ENCODE measurements at places on chromosomes 6 and 20.
A peak's percentile ranks its signal among the peaks of the same experiment; 100 is the strongest.

- DNase-seq, result peak; percentile 14
Measured at GRCh38 chr6:11208267-11208666, 24.2 kb downstream of the NEDD9 start.

- DNase-seq, result no peak
Measured at GRCh38 chr20:59154317-59155013, 9.2 kb upstream of the ZNF831 start.

DNA sequence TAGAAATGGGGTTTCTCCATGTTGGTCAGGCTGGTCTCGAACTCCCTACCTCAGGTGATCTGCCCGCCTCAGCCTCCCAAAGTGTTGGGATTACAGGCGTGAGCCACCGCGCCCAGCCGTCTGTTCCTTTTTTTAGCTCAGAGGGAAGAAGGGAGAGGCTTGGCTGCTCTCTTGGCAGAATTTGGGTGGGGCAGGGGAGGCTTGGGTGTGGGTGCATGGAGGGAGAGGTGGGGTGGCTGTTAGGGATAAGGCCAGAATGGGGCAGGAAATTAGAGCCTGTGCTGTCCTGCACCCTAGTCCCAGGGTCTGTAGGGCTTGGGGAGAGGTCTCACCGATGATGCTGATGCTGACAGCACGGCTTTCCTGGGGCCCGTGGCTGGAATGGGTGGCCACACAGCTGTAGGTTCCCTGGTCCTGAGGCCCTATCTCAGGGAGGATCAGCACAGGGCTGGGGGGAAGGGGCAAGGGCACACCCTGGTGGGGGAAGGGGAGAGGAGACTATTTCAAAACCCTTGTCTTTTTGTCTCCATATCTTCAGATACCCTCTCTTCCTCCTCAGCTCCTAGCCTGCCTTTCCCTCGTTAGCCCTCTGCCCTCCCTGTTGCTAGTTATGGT, 2.0 kb downstream of the AGER start:
- no peak for DNase-seq

DNA sequence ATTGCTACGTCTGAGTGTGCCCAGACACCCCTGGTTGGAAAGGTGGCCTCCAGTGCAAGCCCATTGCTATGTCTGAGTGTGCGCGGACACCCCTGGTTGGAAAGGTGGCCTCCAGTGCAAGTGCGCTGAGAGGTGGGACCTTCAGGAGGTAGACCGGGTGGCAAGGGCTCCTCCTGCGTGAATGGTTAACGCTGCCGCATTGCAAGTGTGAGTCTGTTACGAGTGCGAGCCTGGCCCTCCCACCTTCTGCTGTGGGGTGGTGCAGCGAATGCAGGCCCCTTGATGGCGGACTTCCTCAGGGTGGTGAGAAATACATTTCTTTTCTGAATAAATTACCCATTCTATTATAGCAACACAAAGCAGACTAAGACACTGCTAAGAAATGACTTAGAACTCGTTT, 208.8 kb downstream of the DLL1 start:
- no peak for DNase-seq

- no peak for DNase-seq
Measured at GRCh38 chr6:46906776-46907175, 15.0 kb downstream of the ADGRF5 start.

GRCh38 chr20:61850926-61851900, 214.5 kb downstream of the TAF4 start:
- no peak for DNase-seq

- DNase-seq, result no peak
Measured at GRCh38 chr20:18224968-18225568, 63.3 kb upstream of the ZNF133 start.

All from NCI-H82 (cell line).